Stimulated activated CD8-positive, alpha-beta memory T cell treated with anti-CD3 and anti-CD28 coated beads, Interleukin-4, amount 100 ng/mL, for 1 hour (primary cell): ENCODE measurements at places on chromosomes 12 and 14.

DNA sequence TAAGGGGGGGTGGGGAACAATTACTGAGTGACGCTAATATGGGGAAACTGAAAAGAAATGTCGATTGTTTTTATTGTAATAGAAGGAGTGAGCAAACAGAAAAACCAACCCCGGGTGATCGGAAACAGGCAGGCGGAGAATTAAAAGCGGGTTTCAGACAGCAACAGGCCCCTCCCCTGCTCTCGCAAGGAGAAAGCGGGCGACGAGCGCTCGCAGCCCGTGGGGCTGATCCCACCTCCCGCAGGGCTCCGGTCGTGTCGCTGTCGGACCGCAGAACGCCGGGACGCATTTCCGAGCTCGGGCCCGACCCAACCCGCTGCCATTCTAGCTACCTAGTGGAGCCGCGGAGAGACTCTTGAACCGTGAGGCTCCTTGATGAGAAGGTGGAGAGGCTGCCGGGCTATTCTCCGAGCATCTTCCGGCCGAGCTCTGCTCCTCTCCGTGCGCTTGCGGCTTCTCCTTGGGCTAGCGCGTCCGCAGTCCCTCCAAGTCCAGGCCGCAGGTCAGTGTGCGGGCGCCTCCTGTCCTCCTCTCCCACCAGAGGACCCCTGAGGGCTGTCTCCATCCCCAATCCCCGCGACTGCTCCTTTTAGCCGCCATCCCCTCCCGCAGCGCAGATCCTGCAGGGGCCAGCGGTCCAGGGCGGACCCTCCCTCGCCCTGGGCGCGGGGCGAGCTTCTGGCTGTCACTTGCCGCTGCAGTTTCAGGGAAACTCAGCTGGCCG, 4.1 kb upstream of the PAX9 start:
- no peak for DNase-seq

- DNase-seq: no peak
Measured at GRCh38 chr12:3262470-3262869, 185.3 kb downstream of the TSPAN9 start.

- no peak for DNase-seq
Measured at GRCh38 chr12:132560364-132560613, 50.1 kb downstream of the LRCOL1 start.

DNA sequence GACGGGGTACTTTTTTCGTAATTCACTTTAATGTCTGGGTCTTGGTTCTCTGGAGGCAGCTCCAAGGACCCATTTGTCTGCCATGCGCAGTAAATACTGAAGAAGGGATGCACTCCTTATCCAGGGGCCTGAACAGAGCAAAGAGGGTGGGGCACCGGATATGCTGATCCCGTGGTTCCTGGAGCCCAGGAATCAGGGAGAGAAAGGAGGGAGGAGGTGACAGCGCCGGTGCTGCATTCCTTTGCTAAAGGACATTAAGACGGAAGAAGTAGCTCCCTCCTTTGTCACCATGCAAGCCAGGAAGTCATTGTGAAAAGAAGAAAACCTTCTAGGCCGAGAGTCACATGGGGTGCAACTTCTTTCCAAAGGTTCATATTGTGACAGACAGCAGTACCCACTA, 1057.7 kb downstream of the VRK1 start:
- DNase-seq: no peak

DNA sequence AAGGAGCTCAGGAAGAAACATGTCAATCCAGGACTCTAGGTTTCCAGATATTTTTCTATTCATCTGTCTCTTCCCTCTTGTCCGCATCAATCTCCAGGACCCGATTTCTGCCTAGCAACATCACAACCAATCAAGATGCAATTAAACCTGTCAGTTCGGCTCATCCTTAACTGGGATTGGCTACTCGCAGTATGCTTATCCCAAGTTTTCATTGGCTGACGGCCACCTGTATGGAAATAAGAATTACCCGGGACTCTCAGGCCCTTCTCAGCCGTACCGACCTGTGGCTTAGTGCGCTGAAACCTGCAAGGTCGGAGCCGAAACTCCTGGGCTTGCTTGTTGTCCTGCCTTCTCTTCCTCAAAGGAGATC, 20.4 kb upstream of the ATP5MC2 start:
- DNase-seq: no peak

- no peak for DNase-seq
Measured at GRCh38 chr12:8709124-8709830, 11.5 kb downstream of the RIMKLB start.

GRCh38 chr14:52299692-52300278, 14.3 kb upstream of the PTGER2 start:
- no peak for DNase-seq

- DNase-seq: no peak
Measured at GRCh38 chr12:42683933-42684801, 94.6 kb upstream of the PRICKLE1 start.

- no peak for DNase-seq
Measured at GRCh38 chr12:47367912-47368537, 288.3 kb upstream of the AMIGO2 start.

DNA sequence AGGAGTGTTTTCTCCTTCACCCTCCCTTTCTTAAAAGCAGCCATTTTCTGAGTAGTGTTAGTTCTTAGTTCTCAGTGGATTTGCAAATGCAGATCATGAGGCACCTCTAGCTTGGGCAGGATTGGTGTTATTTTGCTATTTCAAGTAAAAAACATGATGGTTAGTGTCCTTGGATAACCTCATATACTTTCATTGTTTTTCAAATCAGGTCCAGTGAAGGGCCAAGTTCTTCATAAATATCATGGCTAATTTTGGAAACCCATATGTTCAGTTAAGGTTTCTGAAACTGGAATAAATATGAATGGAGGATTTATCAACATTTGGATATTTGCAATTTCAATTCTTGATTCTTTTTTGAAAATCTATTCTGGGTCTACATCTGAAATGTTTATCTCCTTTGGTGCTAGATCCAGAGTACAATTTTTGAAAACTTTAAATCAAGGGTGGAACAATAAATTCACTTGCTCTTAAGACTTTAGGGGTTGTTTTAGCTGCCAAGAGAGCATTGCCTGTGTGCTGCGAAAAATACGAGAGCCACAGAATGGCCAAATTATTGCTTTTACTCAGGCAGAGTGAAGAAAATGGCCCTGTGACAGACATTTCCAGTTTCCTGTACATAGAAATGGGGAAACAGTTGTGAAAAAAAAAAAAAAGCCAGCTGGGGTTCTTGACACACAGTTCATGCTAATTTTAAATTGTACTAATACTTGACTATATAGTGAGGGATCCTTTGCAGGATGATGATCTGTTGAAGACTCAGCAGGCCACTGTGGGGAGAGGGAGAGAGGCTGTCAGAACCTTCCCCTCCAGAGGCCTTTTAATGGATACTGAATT, 104.6 kb downstream of the BICD1 start:
- DNase-seq: no peak

DNA sequence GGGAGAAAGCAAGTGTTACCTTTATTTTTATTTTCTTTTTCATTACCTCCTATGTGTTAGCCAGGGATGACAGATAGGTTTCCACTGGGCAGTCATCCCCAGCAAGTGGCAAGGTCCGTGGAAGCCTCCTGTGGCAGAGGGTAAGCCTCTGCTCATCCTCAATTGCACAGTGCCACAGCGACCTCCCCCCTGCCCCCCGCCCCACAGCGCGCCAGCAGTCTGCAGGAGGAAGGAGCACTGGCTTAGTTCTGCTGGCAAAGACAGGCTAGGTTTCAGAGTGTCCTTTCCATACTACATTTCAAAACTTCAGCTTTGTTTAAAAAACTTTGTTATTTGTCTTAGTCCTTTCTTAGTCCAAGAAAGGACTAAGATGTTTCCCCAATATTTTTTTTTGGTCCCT, 194.7 kb downstream of the EXOC5 start:
- DNase-seq: no peak

GRCh38 chr12:132166093-132166492, 21.8 kb downstream of the NOC4L start:
- DNase-seq: no peak

DNA sequence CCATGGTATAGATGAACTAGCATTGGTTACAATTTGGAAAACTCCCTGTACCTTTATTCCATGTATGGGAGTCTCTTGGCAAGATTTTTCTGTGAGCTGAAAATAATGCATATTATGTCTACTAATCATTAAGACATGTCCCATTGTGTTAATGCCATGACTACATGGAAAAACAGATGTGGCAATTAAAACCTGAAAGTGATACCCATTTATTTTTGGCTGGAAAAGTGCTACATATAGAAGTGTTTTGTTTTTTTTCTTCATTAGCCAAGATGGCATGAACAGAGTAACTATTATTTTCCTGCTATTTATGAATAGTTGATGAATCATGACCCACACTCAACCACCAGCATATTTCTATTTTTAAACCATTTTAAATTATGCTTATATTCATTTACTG, 58.2 kb downstream of the ALG10B start:
- no peak for DNase-seq

- no peak for DNase-seq
Measured at GRCh38 chr12:121845701-121846100, 13.0 kb downstream of the HPD start.

- DNase-seq: no peak
Measured at GRCh38 chr14:100271247-100271939, 32.4 kb downstream of the YY1 start.

- no peak for DNase-seq
Measured at GRCh38 chr14:71686677-71687076, 245.6 kb upstream of the RGS6 start.

DNA sequence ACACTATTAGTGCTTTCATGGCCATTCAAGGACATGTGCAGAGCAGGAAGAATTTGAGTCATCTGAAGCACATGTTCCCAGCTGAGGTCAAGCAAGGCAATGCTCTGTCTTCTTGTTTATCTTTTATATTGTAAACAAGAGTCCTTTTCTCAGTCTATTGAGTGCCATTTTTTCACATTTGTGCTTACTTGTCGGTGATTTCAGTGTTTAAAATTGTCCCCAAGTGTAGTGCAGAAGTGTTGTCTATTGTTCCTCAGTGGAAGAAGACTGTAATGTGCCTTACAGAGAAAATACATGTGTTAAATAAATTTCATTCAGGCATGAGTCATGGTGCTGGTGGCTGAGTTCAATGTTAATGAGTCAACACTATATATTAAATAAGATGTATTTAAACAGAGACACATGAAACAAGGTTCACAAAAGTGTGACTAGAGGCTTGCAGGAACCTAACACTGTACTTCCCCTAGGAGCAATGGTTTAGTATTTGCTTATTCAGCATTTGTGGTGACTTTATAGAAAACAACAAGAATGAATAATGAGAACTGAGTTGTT, 391.1 kb downstream of the LRIG3 start:
- no peak for DNase-seq

- DNase-seq: no peak
Measured at GRCh38 chr12:123119808-123120207, 31.1 kb downstream of the PITPNM2 start.

GRCh38 chr14:103562179-103562428, 353 bp downstream of the BAG5 start:
- DNase-seq: no peak

- DNase-seq: no peak
Measured at GRCh38 chr14:92385561-92385960, 62.6 kb downstream of the SLC24A4 start.

- no peak for DNase-seq
Measured at GRCh38 chr14:22920697-22921096, 1.7 kb upstream of the RBM23 start.

- DNase-seq: no peak
Measured at GRCh38 chr14:103825101-103825500, 22.3 kb downstream of the PPP1R13B start.

DNA sequence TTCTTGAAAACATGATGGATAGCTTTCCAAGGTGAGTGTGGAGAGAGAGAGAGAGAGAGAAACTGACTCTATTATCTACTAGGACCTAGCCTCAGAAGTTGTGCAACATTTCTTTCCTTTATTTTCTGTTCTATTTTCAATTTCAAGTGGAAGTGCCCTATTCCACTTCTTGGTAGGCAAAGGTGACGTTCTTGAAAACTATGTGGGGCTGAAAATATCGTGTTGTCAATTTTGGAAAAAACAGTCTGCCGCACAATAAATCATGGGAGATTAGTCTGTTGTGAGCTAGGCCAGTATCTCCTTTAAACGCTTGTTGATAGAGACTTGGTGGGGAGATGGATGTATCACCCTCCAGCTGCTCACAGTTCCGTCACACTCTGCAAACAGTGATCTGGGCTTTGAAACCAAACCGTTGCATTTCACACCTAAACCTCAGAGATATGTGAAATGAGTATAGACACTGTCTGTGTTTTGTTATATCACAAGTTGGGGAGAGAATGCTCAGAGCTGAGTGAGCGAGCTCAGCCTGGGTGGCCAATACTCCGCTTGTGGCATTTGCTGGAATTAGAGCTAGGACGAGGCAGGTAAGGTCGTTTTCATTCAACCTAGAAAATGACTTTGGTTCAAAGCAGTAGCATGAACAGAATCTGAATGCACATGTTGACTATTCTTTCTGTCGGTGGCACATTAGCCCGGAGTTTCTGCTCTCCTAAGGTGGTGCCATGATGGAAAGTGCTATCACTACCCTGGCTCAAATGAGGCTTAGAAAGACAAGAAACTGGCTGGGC, 75.1 kb upstream of the ST8SIA1 start:
- peak; percentile 1 for DNase-seq

DNA sequence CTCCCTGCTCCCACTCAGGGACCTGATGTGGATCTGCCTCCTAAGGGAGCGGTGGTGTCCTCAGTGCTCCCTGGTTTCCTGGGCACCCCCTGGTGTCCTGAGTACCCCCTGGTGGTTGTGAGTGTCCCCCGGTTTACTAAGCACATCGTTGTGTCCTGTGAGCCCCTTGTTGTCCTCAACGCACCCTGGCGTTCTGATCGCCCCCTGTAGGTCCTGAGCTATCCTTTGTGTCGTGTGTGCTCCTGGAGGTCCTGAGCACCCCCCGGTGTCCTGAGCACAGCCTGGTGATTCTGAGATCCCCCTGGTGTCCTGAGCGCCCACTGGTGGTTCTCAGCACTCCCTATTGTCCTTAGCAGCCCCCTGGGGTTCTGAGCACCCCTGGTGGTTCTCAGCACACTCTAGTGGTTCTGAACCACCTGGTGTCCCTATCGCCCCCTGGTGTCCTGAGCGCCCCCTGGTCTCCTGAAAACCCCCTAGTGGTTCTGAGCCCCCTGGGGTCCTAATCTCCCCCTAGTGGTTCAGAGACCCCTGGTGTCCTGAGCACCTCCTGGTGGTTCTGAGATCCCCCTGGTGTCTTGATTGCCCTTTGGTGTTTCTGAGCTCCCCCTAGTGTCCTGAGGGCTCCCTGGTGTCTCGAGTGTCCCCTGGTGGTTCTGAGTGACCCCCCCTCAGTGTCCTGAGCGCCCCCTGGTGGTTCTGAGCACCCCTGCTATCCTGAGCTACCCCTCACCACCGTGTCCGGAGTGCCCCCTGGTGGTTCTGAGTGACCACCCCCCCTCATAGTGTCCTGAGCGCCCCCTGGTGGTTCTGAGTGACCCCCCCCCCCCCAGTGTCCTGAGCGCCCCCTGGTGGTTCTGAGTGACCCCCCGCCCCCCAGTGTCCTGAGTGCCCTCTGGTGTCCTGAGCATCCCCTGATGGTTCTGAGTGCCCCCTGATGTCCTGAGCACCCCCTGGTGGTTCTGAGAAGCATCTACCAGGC, 615.1 kb downstream of the TMEM121 start:
- DNase-seq: no peak
